NCI-H146 (cell line): ENCODE measurements at places on chromosomes 12 and 14.

- no peak for DNase-seq
These were observed 1.5 kb downstream of the CYP46A1 start for GRCh38 chr14:99685596-99685995.

- DNase-seq, result no peak
These were observed 46.5 kb downstream of the SPATS2 start for GRCh38 chr12:49413796-49414195.

DNA sequence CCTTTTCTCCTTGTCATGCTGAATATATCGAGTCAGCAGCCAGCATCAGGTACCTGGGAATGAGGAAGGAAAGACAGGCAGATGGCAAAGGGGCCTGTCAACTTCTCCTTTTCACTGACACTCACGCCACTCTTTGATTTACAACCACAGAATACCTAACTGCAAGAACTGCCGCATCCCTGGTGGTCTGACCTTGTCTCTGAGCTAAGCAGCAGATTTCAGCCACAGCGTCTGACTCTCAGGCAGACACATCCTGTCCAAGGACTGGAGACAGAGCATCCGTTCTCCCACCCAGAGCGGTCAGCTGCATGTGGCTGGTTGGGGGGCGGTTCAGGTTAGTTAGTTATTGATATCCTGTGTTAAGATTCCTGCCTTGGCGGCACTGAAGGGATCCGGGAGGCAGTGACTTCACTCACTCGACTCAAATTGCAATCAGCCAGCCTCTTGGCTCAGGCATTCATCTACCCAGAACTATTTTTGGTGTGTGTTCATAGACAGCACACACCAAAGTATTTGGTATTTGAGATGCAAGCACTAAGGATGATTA lies 11.2 kb upstream of the MAP1LC3B2 start:
- no peak for DNase-seq

GRCh38 chr14:28635387-28635786 lies 131.2 kb upstream of the FOXG1 start:
- peak; percentile 72 for DNase-seq
